Astrocyte (in vitro differentiated cells and primary cell): ENCODE measurements at places on chromosomes 5 and 9. TPM values are rescaled to one million over a fixed set of nuclear protein-coding genes. Genes with fewer than 3 reads are reported as not detected.

DNA sequence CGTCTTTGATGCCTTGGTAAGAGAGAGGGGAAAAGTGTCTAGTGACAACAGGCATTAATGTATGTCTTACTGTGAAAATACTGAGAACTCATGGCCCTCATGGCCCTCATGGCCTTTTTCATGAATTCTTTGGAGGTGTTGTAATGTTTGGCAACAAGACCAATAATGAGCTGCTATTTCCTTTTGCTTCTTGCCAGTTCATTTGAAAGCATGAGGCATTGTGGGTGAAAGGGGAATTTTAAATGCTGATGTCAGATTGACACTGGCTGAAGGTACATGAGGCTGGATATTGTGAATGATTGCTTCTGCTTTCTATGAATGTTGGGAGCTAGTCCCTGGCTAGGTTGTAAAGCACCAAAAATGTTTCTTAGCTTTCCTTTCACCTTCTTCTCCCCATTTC lies 79.2 kb downstream of the DOCK2 start:
- peak; percentile 75 for DNase-seq

DNA sequence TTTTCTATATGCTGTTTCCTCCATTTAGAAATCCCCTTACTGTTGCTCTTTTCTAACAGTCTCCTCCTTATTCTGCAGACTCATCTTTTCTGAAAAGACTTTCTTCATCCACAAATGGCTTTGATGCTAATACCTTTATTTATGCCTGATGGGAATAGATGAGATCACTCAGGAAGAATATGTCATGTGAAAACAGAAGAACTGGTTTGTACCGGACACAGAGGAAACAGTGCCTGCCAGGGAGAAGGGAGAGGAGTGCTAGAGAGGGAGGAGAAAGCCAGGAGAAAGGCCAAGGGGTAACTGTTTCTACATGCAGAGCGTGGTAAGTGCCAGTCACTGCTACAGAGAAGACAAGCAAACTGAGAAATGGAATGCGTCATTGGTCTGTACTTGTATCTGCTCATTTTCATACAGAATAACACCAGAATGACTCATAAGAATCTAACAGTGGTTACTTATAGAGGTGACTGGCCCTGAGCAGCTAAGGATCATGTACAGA lies 45.9 kb upstream of the PJA2 start:
- peak; percentile 100 for DNase-seq

DNA sequence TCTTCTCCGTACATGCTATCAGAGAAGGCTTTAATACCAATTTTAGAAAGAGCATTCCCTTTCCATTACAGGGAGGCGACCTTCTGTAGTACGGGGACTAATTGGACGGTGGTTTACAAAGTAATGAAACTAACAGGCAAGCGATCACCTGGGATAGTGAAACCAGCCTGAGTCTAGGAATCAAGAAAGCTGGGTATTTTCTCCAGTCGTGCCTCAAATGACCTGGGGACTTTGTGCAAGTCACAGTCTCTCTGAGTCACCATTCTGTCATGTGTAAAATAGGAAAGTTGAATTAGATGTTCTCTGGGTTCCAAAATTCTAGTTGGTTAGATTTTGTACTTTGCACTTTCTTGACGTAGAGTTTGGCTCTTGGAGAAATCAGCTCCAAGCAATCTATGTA lies 22.7 kb upstream of the SSBP2 start:
- DNase-seq, result no peak

PNPLA7 gene
- 2.6 and 2.9 TPM in 2 replicates for total RNA-seq

GRCh38 chr9:86061972-86062739 lies 37.2 kb downstream of the GOLM1 start:
- DNase-seq, result no peak

NR5A1 gene
- total RNA-seq, result 0.26 TPM in 1 of 2 replicates, not detected in the other

- no peak for DNase-seq
These were observed 61.0 kb downstream of the GALNT10 start for GRCh38 chr5:154251529-154251928.

GRCh38 chr5:88389338-88390095 lies 120.9 kb upstream of the TMEM161B start:
- DNase-seq, result peak; percentile 9

DNA sequence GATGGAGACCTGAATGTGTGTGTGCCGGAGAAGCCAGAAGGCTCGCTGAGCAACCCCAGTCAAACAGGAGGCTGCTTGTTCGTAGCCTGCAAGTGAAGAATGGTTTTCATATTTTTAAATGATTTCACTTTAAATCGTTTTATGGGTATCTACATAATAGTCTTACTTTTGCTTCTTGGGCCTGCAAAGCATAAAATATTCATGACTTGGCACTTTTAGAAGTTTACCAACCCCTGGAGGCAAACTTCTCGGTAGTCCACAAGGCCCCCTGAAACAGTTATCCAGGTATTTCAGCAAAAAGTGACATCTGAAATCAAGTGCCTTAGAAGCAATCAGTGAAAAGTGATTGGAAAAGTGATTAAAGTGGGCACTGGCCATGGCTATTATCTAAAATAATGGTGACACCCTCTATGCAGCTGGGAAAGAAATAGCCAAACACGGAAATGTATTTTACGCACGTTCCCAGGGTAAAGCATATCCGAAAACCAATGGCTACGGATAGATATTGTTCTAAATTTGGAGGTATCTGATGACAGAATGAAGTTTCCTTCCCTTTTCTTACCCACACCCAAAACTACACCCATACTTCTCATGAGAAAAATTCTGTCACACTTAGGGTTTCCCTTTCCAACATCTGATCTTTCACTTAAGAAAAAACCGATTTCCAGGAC lies 39.0 kb downstream of the RAPGEF1 start:
- no peak for DNase-seq

- no peak for DNase-seq
These were observed 31.2 kb downstream of the PRDM6 start for GRCh38 chr5:123120197-123120596.

DNA sequence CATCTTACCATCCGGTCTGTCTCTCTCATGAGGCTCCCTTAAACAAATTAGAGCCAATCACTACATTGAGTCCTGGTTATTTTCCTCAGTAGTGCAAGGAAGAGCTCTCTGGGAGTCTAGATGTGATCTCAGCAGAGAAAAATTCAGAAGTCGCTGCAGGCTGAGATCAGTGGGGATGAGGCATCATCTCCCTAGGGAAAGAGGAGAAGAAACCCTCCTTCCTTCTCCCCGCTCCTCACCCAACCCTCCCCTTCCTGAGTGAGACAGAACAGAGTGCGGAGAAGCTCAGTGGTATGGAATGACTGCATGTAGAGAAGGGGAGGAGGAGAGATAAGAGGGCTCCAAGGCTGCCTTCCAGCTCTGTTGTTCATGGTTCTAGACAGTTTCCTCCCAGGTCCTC lies 80.5 kb downstream of the PAPPA start:
- peak; percentile 97 for DNase-seq

RPL35 gene
- 1,209 and 1,259 TPM in 2 replicates for total RNA-seq

DNA sequence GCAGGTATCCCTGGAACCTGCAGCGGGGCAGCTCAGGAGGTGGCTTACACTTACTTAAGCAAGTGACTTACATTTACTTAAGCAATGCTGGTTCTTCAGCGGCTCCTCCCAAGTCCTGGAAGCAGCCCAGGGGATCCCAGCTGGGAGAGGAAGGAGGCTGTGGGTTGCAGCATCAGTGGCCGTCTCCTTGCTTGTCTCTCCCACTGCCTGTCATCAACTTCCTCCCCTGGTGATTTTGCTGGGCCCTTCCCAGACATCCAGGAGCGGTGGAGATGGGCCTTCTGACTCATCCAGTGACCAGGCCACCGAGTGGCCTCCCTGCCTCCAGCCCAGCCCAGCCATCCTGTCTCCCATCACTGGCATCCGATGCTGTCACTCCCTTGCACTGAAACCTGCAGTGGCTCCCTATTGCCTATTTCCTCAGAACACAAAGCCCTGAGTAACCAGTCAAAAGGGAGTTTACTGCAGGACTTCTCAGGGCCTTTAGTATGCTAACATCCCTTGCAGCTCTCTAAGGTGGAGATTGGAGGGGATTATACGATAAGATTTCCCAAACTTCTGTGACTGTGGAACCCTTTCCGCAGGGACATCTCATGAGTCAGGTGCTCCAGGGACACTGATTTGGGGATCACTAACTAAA lies 155.9 kb upstream of the PHYKPL start:
- no peak for DNase-seq

LVRN gene
- 0.58 and 0.64 TPM in 2 replicates for total RNA-seq

- DNase-seq, result no peak
These were observed 97.6 kb downstream of the PRELID2 start for GRCh38 chr5:145737578-145737977.

F2RL2 gene
- total RNA-seq, result 23.4 and 26.0 TPM in 2 replicates

GRCh38 chr9:113966394-113966793 lies 90.3 kb downstream of the ZNF618 start:
- DNase-seq, result no peak
